ENCODE measurements at places on chromosomes 12 and 14. TPM values are rescaled to one million over a fixed set of nuclear protein-coding genes. Genes with fewer than 3 reads are reported as not detected.

Gene CISTR
- not detected for total RNA-seq

- no peaks in the 10 kb centered on the region for H3K36me3 ChIP-seq
- H3K27ac ChIP-seq: no peak overlapping the region
- H3K4me3 ChIP-seq: no peak overlapping the region
- no peaks in the 10 kb centered on the region for H3K27me3 ChIP-seq
These were observed 17.9 kb upstream of the NFYB start for GRCh38 chr12:104155711-104156555.

Gene TMEM119
- total RNA-seq: 21.1 TPM

Gene ASCL1
- not detected for total RNA-seq

Gene NEDD8
- total RNA-seq: 122 TPM

GRCh38 chr14:58568322-58568721 is 69.4 kb upstream of the DACT1 start:
- H3K27ac ChIP-seq: no peak overlapping the region
- H3K4me1 ChIP-seq: no peaks in the 10 kb centered on the region
- H3K27me3 ChIP-seq: no peaks in the 10 kb centered on the region
- H3K36me3 ChIP-seq: no peaks in the 10 kb centered on the region
- no peak for DNase-seq

DNA sequence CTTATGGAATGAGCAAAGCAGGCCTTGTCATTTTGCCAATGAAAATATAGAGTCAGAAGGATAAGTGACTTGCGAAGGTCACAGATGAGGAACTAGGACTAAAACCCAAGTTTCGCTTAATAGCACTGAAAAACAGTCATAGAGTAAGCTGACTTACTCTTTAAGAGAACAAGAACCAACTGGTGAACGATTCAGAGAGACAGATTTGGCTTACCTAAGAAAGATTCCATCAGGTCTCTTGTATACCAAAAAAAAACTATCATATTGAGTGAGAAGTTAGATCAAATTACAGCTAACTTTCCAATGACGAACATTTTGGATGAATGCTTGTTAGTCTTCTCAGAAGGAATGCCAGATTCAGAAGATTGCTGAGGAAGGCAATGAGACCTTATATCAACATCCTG is 74.2 kb downstream of the ZFC3H1 start:
- no peaks in the 10 kb centered on the region for H3K27me3 ChIP-seq
- H3K4me3 ChIP-seq: no peak overlapping the region
- no peak for DNase-seq
- H3K36me3 ChIP-seq: no peaks in the 10 kb centered on the region

Gene UNC79
- total RNA-seq: 0.21 TPM

DNA sequence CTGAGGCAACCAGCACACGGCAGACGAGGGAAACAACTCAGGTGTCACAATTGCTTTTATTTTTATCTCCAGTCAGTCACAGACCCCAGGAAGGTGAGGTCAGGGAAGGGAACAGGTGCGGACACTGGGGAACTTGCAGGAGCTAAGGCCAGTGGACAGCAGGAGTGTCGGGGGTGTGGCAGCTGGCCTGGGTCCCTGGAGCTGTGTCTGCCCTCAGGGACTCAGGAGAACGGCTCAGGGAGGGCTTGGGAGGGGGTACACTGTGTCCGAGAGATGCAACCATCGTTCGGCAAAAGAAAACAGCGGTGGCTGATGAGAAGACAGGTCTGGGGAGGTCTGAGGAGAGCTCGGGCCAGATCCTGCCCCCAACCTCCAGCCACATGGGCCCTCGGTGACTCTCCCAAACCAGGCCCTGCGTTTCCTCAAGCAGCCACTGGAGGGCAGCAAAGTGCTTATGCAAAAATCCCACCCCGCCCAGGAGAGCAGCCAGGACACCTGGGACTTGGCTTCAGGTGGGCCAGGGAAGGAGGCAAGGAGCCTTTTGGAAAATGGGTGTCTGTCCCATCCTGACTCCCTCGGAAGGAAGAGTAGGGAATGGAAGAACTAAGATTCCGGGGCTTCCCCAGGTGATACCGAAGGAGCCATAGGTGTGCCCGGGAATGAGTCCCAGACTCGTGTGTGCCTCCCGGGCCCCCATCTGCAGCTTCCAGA is 24.1 kb upstream of the BCDIN3D start:
- H3K27me3 ChIP-seq: no peaks in the 10 kb centered on the region
- no peaks in the 10 kb centered on the region for H3K4me1 ChIP-seq
- H3K36me3 ChIP-seq: no peaks in the 10 kb centered on the region

GRCh38 chr14:61837336-61838229 is 75.4 kb downstream of the SNAPC1 start:
- H3K27ac ChIP-seq: no peak overlapping the region
- DNase-seq: peak; percentile 87

DNA sequence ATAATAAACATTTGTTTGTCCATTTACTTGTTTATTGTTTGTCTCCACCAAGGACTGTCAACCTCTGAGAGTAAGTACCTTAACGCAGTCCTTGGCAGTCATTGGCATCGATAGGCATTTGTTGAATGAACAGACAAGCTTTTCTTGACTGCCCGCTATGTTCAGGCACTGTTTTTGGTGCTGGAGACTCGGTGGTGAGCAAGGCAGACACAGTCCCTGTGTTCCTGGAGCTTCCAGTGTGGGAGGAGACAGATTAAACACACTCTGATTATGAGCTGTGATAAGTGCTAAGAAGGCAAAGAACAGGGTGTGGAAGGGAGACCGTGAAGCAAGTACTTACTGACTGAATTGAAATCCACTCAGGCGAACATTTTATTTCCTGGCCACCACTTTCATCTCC is 1.2 kb downstream of the ATP6V0A2 start:
- H3K27ac ChIP-seq: no peak overlapping the region
- H3K4me1 ChIP-seq: no peaks in the 10 kb centered on the region
- no peaks in the 10 kb centered on the region for H3K27me3 ChIP-seq
- no peaks in the 10 kb centered on the region for H3K36me3 ChIP-seq
- no peak for DNase-seq

- no peaks in the 10 kb centered on the region for H3K4me1 ChIP-seq
- no peaks in the 10 kb centered on the region for H3K27me3 ChIP-seq
- no peak for DNase-seq
- no peak overlapping the region for H3K27ac ChIP-seq
These were observed 19.9 kb downstream of the LRRC9 start for GRCh38 chr14:59939828-59940227.
